ENCODE measurements at places on chromosomes 7 and 10.

DNA sequence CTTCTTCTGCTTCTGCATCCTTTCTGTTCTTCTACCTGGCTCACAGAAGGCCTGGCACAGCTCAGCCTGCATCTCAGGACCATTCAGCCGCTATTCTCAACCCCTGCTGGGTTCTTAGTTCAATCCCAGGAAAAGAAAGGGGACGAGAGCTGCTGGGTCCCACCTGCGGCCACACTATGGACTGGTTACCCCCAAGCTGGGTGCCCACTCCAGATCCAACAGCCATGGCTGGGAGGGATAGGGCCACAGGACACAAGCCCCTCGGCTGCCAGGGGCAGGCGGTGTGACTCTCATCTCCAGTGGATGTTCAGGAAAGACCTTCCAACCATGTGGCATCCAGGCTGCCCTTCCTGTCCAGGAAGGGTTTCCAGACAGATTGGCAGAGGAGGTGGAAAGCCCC is 97.6 kb upstream of the NMT2 start:
- no peak for DNase-seq

GRCh38 chr10:11805792-11806191 is 17.4 kb upstream of the PROSER2 start:
- no peak for DNase-seq

- no peak for DNase-seq
Observed at GRCh38 chr7:76377186-76377918, 18.6 kb upstream of the YWHAG start.

DNA sequence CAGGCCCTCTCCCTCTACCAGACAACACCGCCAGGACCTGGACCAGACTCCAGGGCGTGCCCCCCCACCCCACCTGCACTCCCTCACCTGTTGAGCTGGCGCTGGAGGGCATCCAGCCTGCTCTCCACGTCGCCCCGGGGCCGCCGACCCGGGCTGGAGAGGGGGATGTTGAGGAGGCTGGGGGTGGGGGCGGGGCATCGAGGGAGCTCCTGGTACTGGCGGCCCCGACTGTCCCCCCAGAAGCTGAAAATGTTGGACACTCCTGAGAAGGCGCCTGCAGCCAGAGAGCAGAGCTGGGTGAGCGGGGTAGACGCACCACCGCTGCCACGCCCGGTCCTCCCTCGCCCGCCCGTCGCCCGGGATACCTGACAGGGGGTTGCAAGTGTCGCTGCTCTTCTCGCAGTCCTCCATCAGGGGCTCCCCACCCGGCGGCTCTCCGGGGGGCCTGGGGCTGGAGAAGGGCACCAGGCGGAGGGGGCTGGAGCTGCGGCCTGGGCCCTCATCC is 30.8 kb downstream of the KCNH2 start:
- no peak for DNase-seq

GRCh38 chr10:21505711-21506278 is 19.7 kb downstream of the SKIDA1 start:
- no peak for DNase-seq

- no peak for DNase-seq
Observed at GRCh38 chr7:32412471-32412870, 77.7 kb downstream of the LSM5 start.

Measured in NCI-H345 (cell line).